ENCODE measurements at places on chromosomes 1 and 21.

- DNase-seq: no peak
These were observed 88.4 kb downstream of the PROX1 start for GRCh38 chr1:214075999-214076707.

DNA sequence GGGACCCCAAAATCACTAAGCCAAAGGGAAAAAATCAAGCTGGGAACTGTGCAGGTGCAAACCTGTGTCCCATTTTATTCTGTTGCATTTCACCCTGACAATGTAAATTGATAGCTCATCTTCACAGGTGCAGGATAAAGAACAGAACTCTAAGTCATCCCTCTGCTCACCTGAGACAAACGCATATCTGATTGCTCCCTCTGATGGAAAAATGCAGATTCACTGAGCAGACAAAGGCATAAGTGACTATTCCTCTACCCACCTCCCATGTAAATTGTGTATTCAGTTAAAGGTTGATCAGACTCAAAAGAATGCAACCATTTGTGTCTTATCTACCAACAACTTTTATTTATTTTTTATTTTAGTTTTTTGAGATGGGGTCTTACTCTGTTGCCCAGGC is 644.2 kb downstream of the PTPRU start:
- no peak for DNase-seq

DNA sequence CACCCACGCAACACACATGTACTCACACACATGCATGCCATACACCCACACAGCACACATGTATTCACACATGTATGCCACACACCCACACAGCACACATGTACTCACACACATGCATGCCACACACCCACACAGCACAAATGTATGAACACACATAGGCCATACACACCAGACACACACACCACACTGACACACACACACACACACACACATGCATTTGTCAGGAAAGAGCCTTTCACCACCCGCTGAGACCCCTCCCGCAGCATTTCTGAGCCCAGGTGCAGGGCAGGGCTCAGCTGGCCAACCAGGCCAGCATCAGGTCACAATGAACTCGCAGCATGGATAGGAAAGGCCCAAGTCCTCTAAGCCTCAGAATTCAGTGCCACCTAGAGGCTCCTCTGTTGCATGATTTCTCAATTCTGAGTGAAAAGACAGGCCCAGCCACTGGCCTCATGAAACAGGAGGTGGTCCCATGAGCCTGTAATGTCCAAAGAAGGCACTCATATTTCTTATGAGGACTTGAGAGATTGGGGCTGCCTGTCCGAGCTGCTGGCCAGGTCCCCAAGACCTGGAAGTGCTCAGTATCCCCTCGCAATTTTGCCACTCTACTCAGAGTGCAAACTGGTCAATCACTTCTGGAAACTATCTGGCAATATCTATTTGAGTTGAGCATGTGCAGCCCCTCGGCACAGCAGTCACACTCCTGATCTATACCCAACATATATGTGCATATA is 57.3 kb downstream of the PSMG1 start:
- peak; percentile 84 for DNase-seq

GRCh38 chr1:204453141-204453772 is 41.3 kb downstream of the PIK3C2B start:
- peak; percentile 48 for DNase-seq

DNA sequence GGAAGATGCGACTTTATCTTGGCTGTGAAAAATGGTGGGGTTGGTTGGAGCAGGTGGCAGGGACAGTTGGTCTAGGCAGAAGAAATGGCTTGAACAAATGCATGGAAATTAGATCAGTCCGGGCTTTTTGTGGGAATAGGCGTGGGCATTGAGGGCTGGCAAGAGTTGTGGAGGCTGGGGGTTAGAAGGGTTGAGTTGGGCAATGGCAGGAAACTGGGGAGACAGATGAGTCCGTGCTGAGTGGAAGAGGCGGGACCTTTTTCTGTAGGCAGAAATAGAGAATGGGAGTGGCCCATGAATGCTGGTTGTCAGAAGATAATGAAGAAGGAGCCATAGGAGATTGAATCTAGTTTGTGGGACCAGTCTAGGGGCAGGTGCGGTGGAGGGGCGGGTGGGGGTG is 6.9 kb downstream of the PDPN start:
- no peak for DNase-seq

GRCh38 chr1:204814166-204814884 is 56.3 kb upstream of the NFASC start:
- no peak for DNase-seq

- DNase-seq: no peak
These were observed 1.7 kb downstream of the HES4 start for GRCh38 chr1:997993-998744.

GRCh38 chr21:34126269-34126668 is 52.9 kb downstream of the MRPS6 start:
- DNase-seq: no peak
